Upper lobe of right lung (tissue), 1 donor: ENCODE measurements at places on chromosomes 4 and X.

DNA sequence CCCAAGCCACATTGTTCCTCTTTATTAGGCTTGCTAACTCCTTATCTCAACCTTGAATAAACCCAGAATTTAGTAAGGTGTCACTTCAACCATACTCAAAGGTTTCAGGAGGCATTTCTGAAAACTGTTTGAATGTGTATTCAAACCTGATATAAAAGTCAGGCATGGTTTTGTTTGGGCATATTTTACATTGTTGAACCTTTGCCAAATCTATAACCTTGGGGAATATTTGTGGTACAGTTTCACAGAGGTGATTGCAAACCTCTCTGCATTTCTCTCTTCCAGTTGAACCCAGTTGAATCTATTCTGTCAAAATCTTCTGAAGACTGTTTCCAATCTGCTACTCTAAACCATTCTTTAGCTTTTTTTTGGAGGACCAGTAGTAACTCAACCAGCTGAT lies 409.0 kb downstream of the TECRL start:
- H3K27me3 ChIP-seq: no peaks in the 10 kb centered on the region
- no peaks in the 10 kb centered on the region for H3K36me3 ChIP-seq
- no peaks in the 10 kb centered on the region for H3K4me1 ChIP-seq
- H3K4me3 ChIP-seq: no peak overlapping the region

DNA sequence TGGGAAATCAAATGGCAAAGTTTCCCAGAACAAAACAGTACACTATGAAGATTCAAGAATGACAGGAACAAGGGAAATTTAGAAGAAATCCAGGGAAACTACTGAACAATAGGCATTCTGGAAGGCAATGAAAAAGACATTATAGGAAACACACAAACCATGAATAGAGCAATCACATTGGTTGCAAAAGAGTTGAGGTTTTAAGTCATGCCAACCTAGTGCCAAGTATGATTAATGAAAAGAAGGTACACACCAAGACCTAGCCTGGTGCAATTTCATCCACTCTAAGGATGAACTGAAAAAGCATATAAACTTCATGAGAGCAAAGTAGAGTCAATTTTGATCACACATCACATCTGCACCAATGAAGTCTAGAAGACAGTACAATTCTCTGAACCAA lies 326.9 kb downstream of the PDHA2 start:
- no peaks in the 10 kb centered on the region for H3K27me3 ChIP-seq
- no peak overlapping the region for H3K27ac ChIP-seq
- no peaks in the 10 kb centered on the region for H3K4me1 ChIP-seq

- DNase-seq: no peak
- H3K36me3 ChIP-seq: no peaks in the 10 kb centered on the region
- no peaks in the 10 kb centered on the region for H3K4me1 ChIP-seq
- no peak overlapping the region for H3K27ac ChIP-seq
- no peaks in the 10 kb centered on the region for H3K27me3 ChIP-seq
Observed at GRCh38 chr4:54581807-54582206, 76.0 kb upstream of the KIT start.

- DNase-seq: no peak
- no peaks in the 10 kb centered on the region for H3K36me3 ChIP-seq
- H3K27ac ChIP-seq: no peak overlapping the region
- H3K4me1 ChIP-seq: no peaks in the 10 kb centered on the region
Observed at GRCh38 chrX:67619253-67619652, 75.4 kb downstream of the AR start.
